Anterior cingulate cortex (tissue), 58 donors: ENCODE measurements at places on chromosomes 2 and 18.

GRCh38 chr18:12741351-12741750, 38.5 kb downstream of the PSMG2 start:
- DNase-seq, result no peak

DNA sequence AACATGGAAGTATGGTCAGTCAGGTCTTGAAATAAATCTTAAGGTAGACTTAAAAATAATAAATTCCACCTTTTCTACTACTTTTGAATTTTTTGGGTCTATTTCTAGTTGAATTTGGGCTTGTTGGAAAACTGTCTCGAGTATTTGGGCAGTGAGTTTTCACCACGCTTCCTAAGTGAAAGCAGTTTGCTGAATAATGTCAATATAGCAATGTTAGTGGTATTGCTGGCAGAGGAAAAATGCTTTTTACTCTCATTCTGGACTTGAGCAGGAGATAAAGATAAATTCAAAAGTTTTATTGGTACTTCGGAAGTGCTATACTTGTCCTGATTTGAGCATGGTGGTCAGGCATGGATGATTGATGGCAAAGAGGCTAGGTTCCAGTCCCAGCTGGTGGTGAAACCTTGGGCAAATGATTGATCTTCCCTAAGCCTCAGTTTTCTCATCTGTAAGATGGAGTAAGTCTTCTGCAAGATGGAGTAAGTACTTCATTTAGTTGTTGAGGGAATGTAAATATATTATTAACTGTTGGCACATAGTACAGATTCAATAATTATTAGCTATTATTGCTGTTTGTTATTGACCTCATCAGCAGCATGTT, 503.5 kb upstream of the ZEB2 start:
- no peak for DNase-seq

DNA sequence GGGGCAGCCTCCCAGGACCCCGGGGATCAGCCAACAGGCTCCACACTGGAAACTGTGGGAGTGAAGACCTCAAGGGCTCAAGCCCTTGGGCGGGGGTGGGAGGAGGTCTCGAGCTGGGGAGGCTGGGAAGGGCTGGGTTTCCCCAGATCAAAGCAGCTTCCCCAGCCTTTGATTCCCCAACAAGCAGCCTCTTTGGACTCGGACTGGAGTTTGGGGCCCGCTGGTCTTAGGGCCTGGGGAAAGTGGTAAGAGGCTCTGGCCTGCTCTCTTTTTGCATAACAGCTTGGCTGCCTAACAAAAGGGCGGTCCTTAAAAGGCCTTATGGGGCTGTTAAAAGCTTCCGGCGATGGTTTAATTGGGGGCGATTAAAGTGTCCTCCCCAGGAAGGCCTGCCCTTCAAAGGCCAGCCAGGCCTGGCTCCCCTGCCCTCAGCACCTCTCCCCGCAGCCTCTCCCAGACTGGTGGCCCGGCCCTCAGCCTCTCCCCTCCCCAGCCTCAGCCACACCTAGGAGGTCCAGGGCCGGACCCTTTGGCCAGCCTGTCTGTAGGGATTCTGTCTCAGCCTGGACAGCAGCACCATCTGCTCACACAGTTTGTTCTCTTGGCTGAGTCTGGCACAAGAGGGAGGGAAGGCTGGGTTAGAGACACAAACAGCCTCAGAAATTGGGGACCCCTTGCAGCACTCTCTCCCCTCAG, 39.6 kb downstream of the ZFP36L2 start:
- no peak for DNase-seq

DNA sequence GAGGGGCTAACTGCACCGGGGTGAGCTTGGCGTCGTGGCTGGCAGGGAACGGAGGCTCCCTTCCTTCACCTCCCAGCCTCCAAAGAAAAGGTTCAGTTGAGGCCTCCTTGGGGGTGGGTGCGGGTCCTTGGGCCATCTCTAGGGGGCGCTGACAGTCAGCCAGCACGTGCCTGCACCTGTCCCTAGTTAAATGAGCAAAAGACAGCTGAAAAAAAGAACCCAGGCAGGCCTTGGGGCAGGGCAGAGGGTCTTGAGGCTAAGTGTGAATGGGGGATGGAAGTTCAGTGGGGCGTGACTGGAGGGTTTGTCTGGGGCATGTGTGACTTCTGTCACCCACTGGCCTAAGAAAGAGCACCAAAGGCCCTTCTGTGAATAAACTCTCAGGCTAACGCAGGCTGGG, 56.4 kb downstream of the ZFP36L2 start:
- DNase-seq, result no peak

DNA sequence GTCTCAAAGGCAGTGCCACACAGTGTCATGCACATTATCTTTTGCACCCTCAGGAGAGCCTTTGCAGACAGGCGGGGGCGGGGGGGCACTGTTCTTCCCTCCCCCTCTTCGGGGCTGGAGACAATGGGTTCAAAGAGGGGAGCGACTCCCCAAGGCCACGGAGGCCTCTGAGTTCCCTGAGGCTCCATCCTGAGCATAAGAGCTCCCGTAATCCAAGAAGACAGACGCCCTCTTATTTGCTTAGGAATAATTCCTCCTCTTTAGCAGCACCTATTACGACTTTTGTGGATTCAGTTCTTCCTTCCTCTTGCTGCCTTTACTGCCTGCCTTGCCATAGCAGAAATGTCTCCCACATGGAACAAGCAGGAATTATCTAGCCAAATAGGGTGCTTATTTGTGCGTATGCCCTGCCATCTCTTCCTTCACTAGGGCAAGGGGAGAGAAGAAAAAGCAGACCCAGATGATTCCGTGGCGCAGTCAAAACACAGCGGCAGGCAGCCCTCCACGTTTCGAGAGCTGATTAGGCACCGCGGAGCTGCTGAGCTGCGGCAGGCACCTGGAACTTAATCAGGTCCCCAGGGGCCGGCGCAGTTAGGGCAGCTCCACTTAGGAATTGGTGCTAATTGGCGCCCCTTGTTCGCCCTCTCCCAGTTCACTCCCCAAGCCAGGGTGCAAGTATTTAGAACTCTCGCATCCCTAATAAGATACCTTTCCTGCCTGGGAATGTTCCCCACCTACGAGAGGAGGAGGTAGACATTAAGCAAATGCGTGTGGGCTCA, 233.4 kb upstream of the MYT1L start:
- DNase-seq, result no peak
